Adrenal gland (tissue), 19 donors: ENCODE measurements at places on chromosomes 16 and 17. TPM values are rescaled to one million over a fixed set of nuclear protein-coding genes. Genes with fewer than 3 reads are reported as not detected.

- H3K4me3 ChIP-seq: no peak overlapping the region
- no peaks in the 10 kb centered on the region for H3K36me3 ChIP-seq
- no peaks in the 10 kb centered on the region for H3K27me3 ChIP-seq
- H3K4me1 ChIP-seq: peaks cover 28% of the 10 kb centered on the region
Observed at GRCh38 chr16:22425036-22425801, 50.8 kb upstream of the CDR2 start.

TP53TG3F gene
- not detected for total RNA-seq

MEAK7 gene
- total RNA-seq: 7.0 TPM

C1QL1 gene
- total RNA-seq: 1.4 TPM

GRCh38 chr17:82030470-82031302, 792 bp upstream of the RAC3 start:
- peaks cover 10% of the 10 kb centered on the region for H3K4me1 ChIP-seq
- H3K4me3 ChIP-seq: no peak overlapping the region
- H3K27me3 ChIP-seq: no peaks in the 10 kb centered on the region
- peak; percentile 90 for DNase-seq

GRCh38 chr17:40963838-40964237, 2.9 kb downstream of the KRT39 start:
- no peaks in the 10 kb centered on the region for H3K27me3 ChIP-seq
- no peak overlapping the region for H3K4me3 ChIP-seq
- no peak for DNase-seq
- no peaks in the 10 kb centered on the region for H3K4me1 ChIP-seq

GRCh38 chr17:82605939-82606600, 42.2 kb downstream of the WDR45B start:
- H3K27ac ChIP-seq: no peak overlapping the region
- peaks cover 30% of the 10 kb centered on the region for H3K36me3 ChIP-seq
- peaks cover 11% of the 10 kb centered on the region for H3K4me1 ChIP-seq

GRCh38 chr17:20043021-20043420, 33.9 kb downstream of the SPECC1 start:
- DNase-seq: no peak
- H3K4me1 ChIP-seq: no peaks in the 10 kb centered on the region
- H3K4me3 ChIP-seq: no peak overlapping the region
- no peak overlapping the region for H3K27ac ChIP-seq
- H3K27me3 ChIP-seq: no peaks in the 10 kb centered on the region

GRCh38 chr17:32828822-32829221, 48.1 kb downstream of the MYO1D start:
- peaks cover 5% of the 10 kb centered on the region for H3K4me1 ChIP-seq
- no peak for DNase-seq
- no peaks in the 10 kb centered on the region for H3K27me3 ChIP-seq
- H3K4me3 ChIP-seq: no peak overlapping the region

GRCh38 chr16:74202009-74202408, 94.6 kb upstream of the PSMD7 start:
- no peaks in the 10 kb centered on the region for H3K36me3 ChIP-seq
- H3K4me3 ChIP-seq: no peak overlapping the region
- no peaks in the 10 kb centered on the region for H3K27me3 ChIP-seq
- no peaks in the 10 kb centered on the region for H3K4me1 ChIP-seq
- no peak overlapping the region for H3K27ac ChIP-seq

GRCh38 chr17:33522623-33523022, 229.5 kb upstream of the ASIC2 start:
- H3K27ac ChIP-seq: no peak overlapping the region
- no peak overlapping the region for H3K4me3 ChIP-seq
- H3K4me1 ChIP-seq: no peaks in the 10 kb centered on the region
- DNase-seq: no peak

DNA sequence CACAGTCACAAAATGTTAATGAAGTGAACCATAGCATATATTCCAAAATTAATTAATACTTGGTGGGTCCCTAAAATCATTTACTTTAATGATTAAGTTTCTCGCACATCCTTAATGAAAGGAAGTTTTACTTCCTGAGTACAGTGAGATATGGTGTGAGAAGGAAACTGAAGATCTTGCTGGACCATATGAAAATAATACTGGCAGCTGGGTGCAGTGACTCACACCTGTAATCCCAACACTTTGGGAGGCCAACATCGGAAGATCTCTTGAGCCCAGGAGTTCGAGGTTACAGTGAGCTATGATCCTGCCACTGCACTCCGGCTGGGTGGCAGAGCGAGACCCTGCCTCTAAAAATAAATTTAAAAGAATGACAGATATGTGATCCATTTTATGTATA, 62.5 kb downstream of the ABCA8 start:
- no peak overlapping the region for H3K4me3 ChIP-seq
- no peak overlapping the region for H3K27ac ChIP-seq
- no peaks in the 10 kb centered on the region for H3K36me3 ChIP-seq
- H3K4me1 ChIP-seq: no peaks in the 10 kb centered on the region
- H3K27me3 ChIP-seq: no peaks in the 10 kb centered on the region

TIGD7 gene
- total RNA-seq: 3.8 TPM

GRCh38 chr17:82298538-82299421, 18.6 kb downstream of the CD7 start:
- H3K36me3 ChIP-seq: no peaks in the 10 kb centered on the region
- peak overlapping the region; percentile 92 for H3K27ac ChIP-seq
- H3K4me3 ChIP-seq: no peak overlapping the region
- H3K27me3 ChIP-seq: no peaks in the 10 kb centered on the region
- H3K4me1 ChIP-seq: no peaks in the 10 kb centered on the region

C16orf86 gene
- total RNA-seq: 17.9 TPM

DNA sequence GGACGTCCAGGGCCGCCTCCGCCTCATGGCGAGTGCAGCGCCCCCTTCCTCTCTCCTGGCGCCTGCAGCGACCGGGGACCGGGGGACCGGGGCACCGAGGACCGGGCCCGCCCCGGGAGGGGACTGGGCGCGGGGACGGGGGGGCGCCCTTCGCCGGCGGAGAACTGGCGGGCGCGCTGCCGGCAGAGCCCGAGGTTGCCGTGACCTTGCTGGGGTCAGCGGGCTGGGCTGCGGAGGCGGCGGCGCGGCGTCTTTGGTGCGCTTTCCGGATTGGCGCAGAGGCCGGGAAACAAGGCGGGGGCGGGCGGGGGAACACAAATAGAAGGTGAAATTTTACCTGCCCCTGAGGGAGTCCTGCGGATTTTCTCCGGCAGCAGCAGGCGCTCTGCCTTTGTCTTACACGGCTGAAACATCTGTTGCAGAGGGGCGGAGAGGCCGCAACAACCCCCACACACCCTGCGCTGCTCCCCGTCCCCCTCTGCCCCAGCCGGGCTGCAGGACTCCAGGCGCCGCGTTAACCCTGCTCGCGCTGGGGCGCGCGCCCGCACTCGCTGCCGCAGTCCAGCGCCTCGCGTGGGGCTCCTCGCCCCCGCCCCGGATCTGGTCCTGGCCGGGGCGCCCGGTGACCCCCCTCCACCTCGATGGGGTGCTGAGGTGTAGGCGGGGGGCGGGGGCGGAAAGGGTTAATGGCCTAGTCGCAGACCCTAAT, 53.5 kb downstream of the SREBF1 start:
- H3K27ac ChIP-seq: peak overlapping the region; percentile 22
- no peaks in the 10 kb centered on the region for H3K27me3 ChIP-seq
- no peaks in the 10 kb centered on the region for H3K36me3 ChIP-seq
- DNase-seq: peak; percentile 78
- peak overlapping the region; percentile 68 for H3K4me3 ChIP-seq

DNA sequence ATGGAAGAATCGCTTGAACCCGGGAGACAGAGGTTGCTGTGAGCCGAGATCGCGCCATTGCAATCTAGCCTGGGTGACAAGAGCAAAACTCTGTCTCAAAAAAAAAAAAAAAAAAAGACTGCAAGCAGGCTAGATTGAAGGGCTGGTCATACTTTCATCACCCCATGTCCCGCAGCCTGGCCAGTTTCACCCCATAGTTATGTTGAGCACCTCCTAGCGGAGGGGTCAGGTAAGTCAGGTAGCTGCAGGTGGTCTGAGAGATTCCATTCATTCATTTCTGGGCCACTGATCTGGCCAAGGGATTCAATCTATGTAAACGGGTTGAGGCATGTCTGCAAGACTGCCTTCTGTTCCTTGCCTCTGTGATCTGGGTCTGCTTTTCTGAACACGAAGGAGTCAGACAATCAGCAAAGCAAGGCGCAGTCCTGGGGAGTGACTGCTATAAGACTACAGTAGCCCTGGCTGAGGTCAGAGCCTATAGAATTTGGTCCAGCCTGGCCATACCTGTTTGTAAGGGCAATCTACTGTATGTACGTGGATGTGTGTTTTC, 23.6 kb upstream of the BPTF start:
- no peaks in the 10 kb centered on the region for H3K27me3 ChIP-seq
- no peak overlapping the region for H3K27ac ChIP-seq
- no peaks in the 10 kb centered on the region for H3K4me1 ChIP-seq
- no peak overlapping the region for H3K4me3 ChIP-seq

DNA sequence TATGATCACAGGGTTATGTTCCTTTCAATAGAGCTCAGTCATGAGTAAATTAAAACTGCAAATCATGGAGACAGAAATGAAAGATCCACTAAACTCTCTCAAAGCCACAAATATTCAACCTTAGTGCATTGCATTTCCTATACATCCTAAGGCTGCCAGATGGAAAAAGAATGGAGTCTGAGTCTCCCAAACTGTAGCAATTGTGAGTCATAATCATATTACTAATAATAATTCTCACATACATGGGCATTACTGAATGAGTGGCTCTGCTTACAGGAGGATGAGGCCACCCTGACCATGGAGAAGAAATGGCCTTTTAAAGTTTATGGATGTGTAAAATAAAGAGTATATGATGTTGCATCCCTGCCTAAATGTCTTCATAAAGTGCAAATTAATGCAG, 3.2 kb downstream of the CA10 start:
- H3K4me1 ChIP-seq: no peaks in the 10 kb centered on the region
- H3K36me3 ChIP-seq: no peaks in the 10 kb centered on the region
- DNase-seq: no peak
- no peak overlapping the region for H3K27ac ChIP-seq
- peaks cover 30% of the 10 kb centered on the region for H3K27me3 ChIP-seq

DNA sequence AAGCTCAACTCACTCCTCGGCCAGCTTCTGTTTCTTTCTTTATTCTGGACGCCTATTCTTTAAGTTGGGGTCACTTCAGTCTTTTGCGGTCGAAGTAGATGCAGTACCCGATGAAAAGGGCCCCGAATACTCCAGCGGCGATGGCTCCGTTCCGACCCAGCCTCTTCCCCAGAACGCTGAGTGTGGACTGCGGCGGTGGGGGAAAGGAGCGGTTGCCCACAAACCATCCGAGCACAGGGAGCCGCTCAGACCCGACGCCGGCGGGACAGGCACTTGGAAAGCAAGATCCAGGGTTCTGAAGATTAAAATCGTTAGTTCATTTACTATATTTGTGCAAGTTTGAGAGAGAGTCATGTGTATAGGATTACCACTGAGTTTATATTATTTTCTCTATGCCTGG, 22.5 kb downstream of the SLFN12L start:
- no peaks in the 10 kb centered on the region for H3K4me1 ChIP-seq
- no peak overlapping the region for H3K4me3 ChIP-seq
- H3K27me3 ChIP-seq: peaks cover 13% of the 10 kb centered on the region

DNA sequence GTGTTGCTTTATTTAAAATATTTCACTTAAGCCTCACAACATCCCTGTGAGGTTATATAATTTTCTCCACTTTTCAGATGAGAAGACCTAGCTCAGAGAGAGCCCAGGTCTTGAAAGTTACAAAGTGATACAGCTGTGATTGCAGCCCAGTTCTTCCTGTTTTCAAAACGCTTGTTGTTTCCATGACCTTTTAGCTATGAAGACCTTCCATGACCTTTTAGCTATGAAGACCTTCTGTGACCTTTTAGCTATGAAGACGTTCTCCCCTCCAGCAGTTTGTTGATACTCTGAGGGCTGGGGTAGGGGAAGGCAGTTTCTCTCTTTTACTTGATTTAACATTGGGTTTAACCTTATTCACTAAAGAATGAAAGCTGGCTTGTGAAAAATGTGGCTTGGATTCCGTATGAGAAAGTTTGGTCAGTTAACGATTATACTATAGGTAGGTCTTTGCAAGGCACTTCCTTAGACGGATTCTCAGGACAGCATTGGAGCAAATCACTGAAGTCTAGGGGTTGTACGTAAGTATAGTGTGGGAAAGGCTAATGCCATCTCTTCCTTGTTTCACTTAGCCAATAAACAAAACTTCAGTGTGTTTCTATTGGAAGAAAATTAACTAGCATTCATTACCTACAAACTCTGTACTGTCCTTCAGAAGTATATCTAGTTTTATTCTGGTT, 20.7 kb downstream of the PHKB start:
- no peaks in the 10 kb centered on the region for H3K27me3 ChIP-seq
- H3K27ac ChIP-seq: no peak overlapping the region

DNA sequence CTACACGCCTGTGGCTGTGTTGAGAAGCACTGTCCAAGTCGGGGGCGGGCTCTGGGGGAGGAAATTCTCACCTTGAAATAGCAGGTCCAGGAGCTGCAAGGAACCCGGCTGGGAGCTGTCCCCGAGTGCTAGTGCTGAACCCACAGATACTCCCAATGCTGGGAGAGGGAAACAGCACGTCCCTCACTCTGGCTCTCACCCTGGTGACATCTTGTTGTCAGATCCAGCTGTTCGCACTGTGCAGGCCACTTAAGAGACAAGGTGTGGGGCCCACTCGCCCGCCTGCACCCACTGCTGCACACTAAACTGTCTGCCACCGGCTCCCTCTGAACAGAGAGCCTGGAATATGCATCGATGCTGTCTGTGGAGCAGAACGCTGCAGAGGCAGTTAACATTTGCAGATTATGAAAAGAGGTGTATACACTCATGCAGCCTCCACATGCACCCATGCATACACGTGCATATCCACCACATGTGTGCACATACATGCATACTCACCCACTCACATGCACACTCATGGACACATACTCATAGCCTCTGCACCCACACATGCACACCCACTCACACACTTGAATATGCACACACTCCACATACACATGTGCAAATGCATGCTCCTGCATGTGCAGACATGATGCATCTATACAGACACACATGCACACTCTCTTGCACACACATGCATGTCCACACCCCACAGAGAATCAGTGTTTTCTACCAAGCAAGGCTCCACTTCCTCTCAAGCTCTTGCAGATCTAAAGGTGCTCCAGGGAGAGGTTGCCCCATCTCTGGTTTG, 42.0 kb downstream of the MGAT5B start:
- H3K27me3 ChIP-seq: no peaks in the 10 kb centered on the region
- peak; percentile 64 for DNase-seq
- H3K36me3 ChIP-seq: no peaks in the 10 kb centered on the region

G6PC1 gene
- 0.11 TPM for total RNA-seq

GRCh38 chr16:22225060-22225459, 19.0 kb downstream of the EEF2K start:
- H3K27ac ChIP-seq: no peak overlapping the region
- H3K36me3 ChIP-seq: no peaks in the 10 kb centered on the region
- peaks cover 15% of the 10 kb centered on the region for H3K4me1 ChIP-seq

DNA sequence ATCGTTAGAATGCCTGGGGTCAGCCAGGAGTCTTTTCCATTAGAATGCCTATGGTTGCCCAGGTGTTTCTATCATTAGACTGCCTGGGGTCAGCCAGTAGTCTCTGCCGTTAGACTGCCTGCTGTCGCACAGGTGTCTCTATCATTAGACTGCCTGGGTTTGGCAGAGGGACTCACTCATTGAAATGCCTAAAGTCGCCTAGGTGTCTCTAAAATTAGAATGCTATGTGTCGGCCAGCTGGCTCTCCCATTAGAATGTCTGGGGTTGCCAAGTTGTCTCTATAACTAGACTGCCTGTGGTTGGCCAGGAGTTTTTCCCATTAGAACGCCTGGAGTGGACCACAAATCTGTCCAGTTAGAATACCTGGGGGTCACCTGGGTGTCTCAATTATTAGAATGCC, 2266.5 kb downstream of the TP53TG3F start:
- H3K4me1 ChIP-seq: no peaks in the 10 kb centered on the region
- no peaks in the 10 kb centered on the region for H3K36me3 ChIP-seq
- H3K4me3 ChIP-seq: no peak overlapping the region
- DNase-seq: no peak
- H3K27ac ChIP-seq: no peak overlapping the region
